ENCODE measurements at places on chromosomes 5 and 9. TPM values are rescaled to one million over a fixed set of nuclear protein-coding genes. Genes with fewer than 3 reads are reported as not detected.
A peak's percentile ranks its signal among the peaks of the same experiment; 100 is the strongest.

DNA sequence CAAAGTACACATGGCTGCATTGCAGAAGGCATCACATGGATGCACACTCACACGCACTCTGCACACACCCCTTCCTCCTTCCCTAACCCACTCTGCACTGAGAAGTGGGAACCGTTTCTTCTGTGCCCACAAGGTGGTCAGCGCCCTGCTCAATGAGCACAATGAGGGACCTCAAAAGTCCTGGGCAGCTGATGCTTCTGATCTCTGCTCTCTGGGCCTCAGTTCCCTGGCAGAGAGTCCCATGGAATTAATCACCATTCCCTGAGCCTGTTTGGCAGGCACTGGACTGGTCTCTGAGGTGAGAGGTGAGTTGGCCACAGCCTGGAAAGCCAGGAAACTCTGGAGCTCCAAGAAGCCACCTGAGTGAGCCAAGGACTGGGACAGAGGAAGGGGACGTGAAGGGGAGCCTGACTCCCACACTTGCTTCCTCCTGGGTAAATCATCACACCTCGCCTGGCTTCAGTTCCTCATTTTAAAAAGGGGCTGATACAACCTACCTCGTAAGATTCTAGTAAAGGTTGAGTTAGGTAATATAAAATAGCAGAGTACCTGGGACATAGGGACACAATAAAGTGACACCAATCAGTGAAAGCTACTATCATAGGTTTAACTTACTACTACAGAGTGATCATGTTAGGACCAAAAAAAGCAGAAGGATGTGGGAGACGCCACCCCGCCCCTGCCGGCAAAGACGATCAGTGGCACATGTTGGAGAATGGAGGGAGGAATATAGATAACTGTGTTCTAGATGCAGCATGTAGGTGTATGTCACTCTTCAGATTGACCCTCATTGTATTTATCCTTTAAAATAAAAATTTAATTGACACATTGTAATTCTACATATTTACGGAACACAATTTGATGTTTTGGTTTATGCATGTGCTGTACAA is 21.1 kb upstream of the IGFBPL1 start:
- no peak overlapping the region for H3K4me3 ChIP-seq
- no peak overlapping the region for H3K27ac ChIP-seq
- peaks cover 17% of the 10 kb centered on the region for H3K27me3 ChIP-seq
- H3K4me1 ChIP-seq: peaks cover 7% of the 10 kb centered on the region
- no peaks in the 10 kb centered on the region for H3K36me3 ChIP-seq

DNA sequence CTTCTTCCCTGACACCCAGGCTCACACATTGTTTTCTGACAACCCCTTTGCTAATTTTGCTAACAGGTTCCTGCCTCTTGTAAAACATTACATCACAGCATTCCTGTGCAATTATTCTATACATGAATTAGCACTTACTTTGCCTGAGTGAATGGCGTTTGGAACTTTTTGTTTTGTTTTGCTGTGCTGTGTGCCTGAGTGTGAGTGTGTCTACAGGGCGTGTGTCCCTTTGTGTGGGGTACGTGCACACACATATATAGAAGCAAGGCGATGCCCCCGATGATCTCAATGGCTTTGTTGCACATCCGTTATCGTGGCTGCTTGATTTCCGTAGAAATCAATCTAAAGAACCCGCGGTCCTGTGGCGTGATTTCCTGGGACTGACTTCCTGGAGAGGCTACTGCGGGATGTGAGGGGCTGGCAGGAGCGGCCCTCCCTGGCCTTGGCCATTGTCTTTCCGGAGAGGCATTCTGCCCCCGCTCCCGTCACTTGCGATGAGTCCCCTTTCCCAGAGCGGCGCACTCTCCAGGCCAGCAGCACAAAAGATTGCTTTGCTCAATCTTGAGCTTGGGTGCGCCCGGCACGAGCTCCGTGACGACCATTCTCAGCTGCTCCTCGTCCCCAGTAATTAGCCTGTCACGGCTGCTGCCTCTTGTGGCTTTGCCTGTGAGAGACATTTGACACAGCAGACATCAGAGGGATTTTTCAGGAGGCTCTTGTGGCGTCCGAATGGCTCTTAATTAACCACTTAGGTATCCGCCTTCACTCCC is 398.1 kb upstream of the IRX1 start:
- H3K4me3 ChIP-seq: no peak overlapping the region
- no peak overlapping the region for H3K27ac ChIP-seq
- no peaks in the 10 kb centered on the region for H3K36me3 ChIP-seq

GRCh38 chr9:16153221-16153620 is 600.4 kb downstream of the CCDC171 start:
- no peaks in the 10 kb centered on the region for H3K36me3 ChIP-seq
- no peak overlapping the region for H3K4me3 ChIP-seq
- H3K27me3 ChIP-seq: no peaks in the 10 kb centered on the region
- no peak overlapping the region for H3K27ac ChIP-seq

GRCh38 chr9:97366476-97366875 is 45.4 kb upstream of the TDRD7 start:
- H3K27me3 ChIP-seq: no peaks in the 10 kb centered on the region
- H3K27ac ChIP-seq: peak overlapping the region; percentile 51
- H3K4me3 ChIP-seq: no peak overlapping the region
- no peak for DNase-seq
- peaks cover 5% of the 10 kb centered on the region for H3K4me1 ChIP-seq
- peaks cover 7% of the 10 kb centered on the region for H3K36me3 ChIP-seq

DNA sequence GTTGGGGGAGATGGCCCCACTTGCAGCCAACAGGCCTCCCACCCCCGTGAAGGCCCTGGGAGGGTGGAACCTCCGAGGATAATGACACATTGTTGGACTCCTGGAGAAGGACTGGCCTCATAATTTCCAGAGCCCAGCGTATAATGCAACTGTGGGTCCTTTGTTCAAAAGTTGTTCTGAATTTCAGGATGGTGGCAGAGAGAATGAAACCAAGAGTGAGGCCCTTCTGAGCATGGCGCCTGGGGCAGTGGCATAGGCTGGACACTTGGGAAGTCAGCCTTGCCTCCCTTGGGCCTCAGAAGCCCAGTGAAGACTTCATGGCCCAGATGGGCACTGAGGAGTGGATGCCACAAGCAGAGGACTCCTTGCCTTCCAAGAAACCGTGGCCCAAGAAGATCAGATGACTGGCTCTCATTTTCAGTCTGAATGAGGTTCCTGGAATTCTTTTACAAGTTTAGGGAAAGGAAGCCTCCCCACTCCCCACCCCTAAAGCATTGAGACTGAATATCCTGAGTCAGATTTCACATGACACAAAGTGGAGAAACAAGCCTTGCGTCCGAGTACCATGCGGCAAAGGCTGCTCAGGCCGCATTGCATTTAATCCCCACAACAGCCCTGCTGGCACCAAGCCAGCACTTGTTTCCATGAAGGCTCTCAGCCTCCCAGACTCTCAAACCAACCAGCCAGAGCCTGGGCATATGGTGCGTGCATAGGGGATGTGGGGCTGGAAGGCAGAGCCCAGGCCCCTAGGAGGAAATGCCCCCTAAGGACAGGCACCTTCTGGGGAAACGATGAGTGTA is 96.7 kb upstream of the SMIM23 start:
- no peak for DNase-seq

DNA sequence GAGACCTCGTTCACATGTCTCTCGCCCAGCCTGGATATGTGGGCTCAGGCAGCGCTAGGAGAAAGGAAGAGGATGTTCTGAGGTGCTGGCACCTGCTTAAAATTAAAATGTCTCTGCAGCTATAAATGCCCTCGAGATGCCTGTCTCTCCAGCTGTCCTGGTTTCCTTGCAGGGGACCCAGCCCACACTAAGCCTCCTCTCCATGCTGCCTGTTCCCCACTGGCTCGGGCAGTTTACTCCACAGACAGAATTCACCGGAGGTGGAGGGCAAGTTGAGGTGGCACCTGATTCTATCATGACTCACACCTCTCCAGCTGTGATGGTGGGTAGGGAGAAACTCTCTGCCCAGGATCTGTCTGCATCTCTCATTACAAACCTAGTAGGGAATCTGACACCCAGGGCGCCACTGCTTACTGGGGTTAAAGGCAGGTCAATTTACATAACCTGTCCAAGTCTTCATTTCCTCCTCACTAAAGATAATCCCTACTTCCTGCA is 420.9 kb downstream of the SPOCK1 start:
- DNase-seq: peak; percentile 90
- H3K4me1 ChIP-seq: peaks cover 22% of the 10 kb centered on the region
- no peak overlapping the region for H3K4me3 ChIP-seq
- no peak overlapping the region for H3K27ac ChIP-seq
- no peaks in the 10 kb centered on the region for H3K27me3 ChIP-seq
- no peaks in the 10 kb centered on the region for H3K36me3 ChIP-seq

DNA sequence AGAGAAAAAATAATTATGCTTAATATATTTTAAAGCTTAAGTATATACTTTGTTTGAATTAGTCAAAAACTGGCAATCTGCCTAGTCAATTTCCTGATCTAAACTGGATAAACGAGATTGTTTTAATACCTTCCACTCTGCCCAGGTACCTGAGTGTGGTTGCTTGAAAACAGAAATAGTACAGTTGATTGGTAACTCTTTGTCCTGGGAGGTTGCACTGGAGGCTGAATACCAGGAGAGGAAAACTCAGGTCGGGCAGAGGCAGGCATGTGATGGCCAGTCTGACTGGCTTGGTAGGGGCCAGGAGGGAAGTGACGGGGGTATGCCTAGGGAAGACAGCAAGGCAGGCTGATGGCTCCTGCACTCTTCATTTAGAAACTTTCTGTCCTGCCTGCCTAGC is 80.2 kb downstream of the PIK3R1 start:
- peak overlapping the region; percentile 88 for H3K27ac ChIP-seq
- DNase-seq: no peak
- no peak overlapping the region for H3K4me3 ChIP-seq

DNA sequence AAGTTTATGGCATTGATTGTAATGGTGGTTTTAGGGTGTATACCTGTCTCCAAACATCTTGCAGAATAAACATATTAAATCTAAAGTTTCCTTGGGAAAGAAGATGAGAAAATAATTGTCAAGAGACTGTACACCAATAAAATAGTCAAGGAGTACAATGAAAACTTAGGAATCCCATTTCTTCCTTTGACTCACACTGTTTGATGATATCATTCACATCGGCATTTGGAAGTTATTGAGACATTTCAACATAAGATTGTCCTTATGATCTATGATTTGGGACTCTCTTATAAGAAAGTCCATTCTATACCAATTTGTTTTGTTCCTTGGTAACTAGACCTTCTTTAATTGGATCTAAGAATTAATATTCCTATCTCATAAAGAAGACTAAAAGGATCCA is 482.7 kb downstream of the RAB3C start:
- peaks cover 55% of the 10 kb centered on the region for H3K4me1 ChIP-seq
- peak; percentile 53 for DNase-seq
- H3K27me3 ChIP-seq: no peaks in the 10 kb centered on the region
- peak overlapping the region; percentile 57 for H3K27ac ChIP-seq
- H3K4me3 ChIP-seq: no peak overlapping the region

DNA sequence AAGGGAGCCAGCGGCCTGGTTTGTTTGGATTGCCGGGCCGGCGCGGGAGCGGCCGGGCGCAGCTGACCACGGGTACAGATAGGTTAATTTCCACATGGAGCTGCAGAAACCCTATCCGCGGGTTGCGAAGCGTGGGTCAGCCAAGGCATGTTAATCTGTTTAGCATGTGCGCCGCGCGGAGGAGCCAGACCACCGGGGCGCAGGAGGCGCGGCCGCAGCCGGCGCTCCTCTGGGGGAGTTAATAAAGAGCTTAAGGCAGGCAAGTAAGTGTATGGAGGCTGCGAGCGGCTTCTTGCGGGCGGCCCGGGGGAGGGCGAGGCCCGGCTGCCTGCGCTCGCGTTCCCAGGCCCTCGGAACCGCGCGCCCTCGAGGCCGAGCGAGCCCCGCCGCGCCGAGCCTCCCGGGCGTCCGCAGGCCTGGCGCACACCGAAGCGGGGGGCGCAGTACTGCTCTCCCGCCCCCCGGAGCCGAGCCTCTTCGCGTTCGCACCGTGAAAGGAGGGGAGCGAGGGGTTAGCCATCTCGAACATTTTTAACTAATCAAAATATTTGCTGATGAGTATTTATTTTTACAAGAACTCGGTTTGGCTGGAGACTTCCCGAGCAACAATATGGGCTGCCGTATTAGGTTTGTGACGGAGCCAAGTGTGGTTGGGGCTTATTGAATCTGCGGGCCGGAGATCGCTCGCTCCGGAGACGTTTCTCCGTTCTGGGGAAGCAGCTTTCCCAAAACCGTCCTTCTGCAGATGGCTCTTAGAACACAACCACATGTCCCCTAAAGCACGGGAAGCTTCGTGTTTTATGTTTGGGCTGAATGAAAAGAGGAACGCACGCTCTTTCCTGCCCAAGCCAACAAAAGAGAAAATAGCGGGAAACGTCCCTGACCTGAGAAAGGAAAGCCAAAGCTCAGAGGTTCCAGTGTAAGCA is 28.8 kb downstream of the FOXD1 start:
- peaks cover 5% of the 10 kb centered on the region for H3K4me1 ChIP-seq
- no peak overlapping the region for H3K27ac ChIP-seq

The TXNDC8 gene
- total RNA-seq: not detected

The IGIP gene
- 7.5 TPM for total RNA-seq

The MARCHF11 gene
- not detected for total RNA-seq

The TAF11L14 gene
- not detected for total RNA-seq

All from MCF 10A (cell line).